ENCODE measurements at places on chromosomes 2 and 18.
A peak's percentile ranks its signal among the peaks of the same experiment; 100 is the strongest.

GRCh38 chr18:12884406-12885323, 628 bp upstream of the PTPN2 start:
- DNase-seq = no peak

DNA sequence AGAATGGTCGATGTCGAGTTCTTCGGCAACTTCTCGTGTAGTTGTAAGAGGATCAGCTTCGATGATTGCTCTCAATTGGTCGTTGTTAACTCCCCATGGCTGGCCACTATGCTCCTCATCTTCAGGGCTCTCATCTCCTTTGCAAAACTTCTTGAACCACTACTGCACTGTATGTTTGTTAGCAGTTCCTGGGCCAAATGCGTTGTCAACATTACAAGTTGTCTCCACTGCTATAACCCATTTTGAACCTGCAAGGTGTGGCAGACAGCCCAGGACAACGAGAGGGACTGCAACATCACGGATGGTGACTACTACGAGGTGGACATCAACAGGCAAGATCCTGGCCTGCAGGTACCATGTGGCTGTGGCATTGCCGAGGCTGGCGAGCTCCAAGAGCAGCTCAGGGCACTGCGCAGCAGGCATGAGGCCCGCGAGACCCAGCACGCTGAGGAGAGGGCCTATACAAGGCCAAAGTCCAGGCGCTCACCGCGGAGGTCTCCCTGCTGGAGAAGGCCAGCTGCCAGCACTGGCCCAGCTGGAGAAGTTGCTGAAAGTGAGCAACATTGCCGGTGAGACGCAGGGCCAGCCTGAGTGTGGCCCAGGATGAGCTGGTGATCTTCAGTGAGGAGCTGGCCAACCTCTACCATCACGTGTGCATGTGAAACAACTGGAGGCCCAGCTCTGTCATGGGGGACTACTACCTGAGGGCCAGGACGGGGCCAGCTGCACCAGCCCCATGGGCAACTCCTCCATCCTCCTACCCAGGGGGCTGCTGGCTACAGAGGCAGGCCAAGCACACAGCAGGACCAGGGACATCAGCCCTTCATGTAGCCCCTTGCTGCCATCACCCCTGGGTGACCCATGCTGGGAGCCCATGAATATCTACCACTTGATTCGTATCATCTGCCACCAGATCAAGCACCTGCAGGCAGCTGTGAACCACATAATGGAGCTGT, 20.2 kb downstream of the CLK1 start:
- DNase-seq = no peak

DNA sequence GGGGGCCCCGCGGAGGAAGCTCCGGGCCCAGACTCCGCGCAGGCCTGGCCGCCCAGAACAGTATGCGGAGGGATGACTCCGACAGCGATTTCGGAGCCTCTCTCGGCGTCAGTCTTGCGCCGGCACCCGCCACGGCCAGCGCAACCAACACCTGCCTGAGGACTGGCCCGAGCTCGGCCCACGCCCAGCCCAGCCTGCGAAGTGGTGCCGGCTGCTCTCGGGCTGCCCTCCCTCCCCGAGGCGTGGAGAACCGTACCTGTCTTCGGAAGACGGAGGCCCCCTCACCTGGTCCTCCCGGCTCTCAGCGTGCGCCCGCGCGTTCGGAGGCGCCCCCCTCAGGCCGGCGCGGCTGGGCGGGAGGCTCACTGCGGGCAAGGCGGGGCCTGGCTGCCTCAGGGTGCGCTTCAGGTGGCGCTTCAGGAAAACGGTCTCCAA, at the start of gene M1AP:
TSS of gene M1AP (minus strand) at position 322 of the 435 bp plus-strand sequence. CDS start 8,055 bp downstream, outside the sequence.
- no peak for DNase-seq

GRCh38 chr2:72625366-72625765, 200.5 kb downstream of the EXOC6B start:
- DNase-seq = no peak

DNA sequence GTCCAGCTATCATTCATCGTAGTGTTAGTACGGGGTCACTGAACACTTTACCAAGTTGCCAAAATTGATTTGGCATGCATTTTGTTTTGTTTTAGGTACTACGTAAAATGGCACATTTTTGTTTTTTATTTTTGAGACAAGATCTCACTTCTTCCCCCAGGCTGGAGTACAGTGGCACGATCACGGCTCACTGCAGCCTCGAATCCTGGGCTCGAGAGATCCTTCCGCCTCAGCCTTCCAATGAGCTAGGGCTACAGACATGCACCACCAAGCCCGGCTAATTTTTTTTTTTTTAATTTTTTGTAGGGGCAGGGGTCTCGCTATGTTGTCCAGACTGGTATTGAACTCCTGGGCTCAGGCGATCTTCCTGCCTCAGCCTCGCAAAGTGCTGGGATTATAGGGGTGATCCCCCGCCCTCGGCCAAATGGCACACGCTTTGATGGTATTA, 786 bp downstream of the TAF1B start:
- DNase-seq = peak; percentile 58

Measured in RKO (cell line).